HS-27A (cell line): ENCODE measurements at places on chromosomes 2 and 18.
A peak's percentile ranks its signal among the peaks of the same experiment; 100 is the strongest.

DNA sequence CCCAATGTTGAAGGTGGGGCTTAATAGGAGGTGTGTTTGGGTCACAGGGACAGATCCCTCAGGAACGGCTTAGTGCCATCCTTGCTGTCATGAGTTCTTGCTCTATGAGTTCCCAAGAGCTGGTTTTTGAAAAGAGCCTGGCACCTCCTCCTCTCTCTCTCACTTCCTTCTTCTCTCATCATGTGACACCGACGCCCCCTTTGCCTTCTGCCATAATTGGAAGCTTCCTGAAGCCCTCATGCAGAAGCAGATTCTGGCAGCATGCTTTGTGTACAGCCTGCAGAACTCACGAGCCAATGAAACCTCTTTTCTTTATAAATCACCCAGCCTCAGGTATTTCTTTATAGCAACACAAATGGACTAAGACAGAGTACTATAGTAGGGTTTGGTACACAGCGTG is 100.4 kb upstream of the SH3BP4 start:
- DNase-seq = no peak

DNA sequence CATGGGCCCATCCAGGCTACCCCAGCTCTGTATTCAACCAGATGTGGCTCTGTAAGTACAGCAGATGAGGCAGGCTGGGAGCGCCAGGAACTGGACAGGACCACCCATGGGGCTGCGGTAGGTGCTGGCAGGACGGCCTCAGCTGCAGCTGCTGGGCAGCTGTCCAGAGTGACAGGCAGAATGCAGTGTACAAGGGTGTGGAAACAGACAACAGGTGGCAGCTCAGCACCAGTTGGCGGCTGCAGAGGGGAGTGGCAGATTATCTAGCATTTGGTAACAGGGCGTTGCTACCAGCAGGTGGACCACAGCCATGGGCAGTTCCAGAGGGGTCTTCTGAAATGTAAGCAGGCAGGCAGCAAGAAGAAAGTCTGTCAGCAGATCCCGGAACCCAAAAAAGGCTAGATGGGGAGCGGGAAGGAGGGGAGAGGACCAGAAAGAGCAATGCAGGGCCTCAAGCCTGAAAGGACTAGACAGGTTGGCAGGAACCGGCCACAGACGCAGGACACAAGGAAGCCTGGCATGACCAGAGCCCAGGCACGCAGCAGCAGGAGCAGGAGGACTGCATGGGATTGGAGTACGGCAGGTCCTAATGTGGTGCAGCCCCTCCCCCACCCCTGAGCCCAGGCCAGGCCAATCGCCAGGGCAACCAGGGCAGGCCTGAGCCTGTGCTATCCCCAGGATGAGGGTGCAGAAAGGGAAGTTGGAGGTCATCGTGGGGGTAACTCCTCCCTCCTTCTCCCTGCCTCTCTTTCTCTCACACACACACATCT is 24.7 kb downstream of the PKDCC start:
- no peak for DNase-seq

DNA sequence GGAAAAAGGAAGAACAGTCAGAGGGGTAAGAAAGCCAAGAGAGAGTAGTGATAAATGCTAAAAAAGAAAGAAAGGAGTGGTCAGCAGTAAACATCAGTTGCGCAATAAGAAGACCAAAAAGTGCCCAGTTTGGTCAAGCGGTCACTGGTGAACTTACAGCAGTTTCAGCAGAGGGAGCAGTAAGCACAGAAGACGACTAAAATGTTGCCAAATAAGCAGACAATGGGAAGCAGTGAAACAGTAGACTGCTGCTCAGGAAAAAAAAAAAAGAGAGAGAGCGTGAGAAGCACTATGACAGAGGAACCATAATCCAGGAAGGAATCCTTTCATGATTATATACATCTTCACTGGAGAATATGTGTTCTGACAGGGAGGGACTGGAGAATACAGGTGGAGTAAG is 45.8 kb downstream of the DNAJC10 start:
- DNase-seq = no peak

DNA sequence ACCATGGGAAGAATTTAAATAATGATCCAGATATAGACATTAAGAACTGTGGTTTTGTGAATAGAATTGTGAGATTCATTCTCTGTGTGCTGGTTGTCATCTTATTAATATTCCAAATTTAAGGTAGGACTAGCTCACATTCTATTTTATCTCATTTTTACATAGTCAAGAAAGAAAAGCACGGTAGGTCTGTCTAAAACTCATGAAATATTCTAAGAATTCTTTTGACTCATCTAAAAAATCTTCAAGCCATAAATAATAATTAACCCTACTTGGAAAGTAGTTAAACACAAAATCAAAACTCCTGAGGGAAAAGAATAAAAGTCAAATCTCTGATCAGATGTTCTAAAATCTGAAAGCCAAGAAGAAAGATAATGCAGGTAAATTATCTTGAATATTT is 388.8 kb upstream of the CHAC2 start:
- no peak for DNase-seq

GRCh38 chr18:46731316-46731715 is 25.5 kb downstream of the ST8SIA5 start:
- no peak for DNase-seq

GRCh38 chr2:179311101-179311500 is 46.5 kb upstream of the SESTD1 start:
- no peak for DNase-seq

DNA sequence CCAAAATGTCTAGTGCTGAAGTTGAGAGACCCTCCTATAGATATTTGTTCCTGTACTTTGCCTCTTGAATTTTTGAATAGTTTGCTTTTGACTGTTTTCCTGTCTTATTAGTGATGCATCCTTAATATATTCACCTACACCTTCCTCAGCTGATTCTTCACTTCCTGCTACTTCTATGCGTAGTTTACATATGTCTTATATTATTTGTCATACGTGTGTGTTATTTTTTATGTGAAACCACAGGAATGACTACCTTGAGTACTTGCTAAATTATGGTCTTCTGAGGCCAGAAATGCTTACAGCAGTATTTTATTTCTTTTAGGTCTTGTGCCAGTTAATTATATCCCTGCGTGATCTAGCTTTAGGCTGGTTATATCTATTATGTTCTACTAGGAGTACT is 9.9 kb downstream of the UBE2E3 start:
- DNase-seq = no peak

GRCh38 chr18:10050956-10051355 is 137.1 kb downstream of the VAPA start:
- no peak for DNase-seq

DNA sequence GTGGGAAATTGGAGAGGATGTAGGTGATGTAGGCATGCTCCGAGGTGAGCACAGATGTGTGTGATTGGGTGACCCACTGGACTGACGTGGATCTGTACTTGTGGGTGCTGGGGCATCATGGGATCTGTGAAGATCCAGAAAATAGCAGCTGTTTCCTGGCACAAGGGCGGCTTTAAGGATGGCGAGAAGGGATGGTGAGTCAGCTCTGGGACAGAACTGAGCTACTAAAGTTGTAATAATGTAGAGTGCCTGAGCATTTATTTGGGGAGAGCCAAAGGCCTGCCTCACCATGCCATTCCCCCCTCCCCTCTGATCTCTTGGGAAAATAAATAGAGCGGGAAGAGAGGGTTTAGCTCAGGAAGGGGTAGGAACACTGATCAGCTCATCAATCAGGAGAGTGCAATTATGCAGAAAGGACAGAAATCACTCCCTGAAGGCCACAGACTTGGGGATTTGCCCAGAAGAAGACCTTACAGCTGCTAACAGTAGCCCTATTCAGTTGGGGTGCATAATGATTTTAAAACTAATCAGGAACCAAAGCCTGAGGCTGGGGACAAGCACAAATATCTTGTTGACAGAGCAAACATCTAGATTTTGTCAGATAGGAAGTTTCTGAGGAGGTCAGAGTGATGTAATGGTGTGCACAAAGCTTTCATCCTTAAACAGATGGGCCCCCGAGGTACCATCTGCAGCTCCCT is 30.3 kb downstream of the TANC1 start:
- no peak for DNase-seq

DNA sequence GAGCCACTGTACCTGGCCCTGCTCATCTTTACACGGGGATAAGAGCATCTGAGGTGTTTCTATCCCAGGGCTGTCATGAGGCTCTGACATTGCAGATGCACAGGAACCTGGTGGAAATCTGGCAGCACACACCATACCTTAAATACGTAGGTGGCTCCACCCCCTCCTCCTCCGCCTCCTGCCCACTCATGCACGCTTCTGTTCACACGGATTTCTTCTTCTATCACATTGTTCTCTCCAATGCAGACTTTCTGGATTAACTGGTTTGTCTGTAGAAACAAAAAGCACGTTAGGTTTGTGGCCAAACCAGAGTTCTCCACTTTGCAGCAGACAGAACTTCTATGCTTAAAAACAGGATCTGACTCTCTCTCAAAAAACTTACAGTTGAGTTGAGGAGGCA is 118.2 kb downstream of the CLIP4 start:
- DNase-seq = no peak

DNA sequence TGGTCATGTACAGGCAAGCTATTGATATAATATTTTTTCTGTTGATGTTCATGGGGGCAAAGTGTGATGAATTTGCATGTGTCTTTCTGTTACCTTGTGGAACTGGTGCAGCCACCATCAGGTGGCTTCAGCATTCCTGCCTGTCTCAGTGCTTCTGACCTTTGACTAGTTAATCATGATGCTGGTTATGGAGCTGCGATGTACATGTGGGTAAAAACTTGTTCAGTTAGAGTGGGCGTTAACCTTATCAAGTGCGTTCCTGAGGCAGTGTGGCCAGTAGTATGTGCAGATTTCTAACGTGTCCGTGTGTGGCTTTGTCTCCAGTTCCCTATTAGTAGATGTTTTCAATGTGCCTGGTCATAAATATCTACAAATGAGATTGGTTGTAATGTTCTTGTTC is 127.4 kb upstream of the ZSWIM2 start:
- DNase-seq = no peak

DNA sequence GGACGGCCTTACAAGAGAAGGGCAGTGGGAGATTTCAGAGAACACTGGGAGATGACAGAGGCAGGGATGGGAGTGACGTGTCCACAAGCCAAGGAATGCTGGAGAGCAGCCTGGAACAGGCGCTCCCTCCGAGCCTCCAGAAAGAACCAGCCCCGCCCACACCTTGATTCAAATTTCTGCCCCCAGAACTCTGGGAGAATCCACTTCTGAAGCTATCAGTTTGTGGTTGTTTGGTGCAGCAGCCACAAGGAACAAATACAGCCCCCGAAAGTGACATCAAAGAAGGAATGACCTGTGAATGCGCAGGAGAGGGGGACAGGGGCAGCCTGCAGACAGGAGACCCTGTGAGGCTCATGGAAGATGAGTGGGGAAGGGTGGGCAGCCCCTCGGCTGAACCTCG is 67.3 kb downstream of the TWIST2 start:
- DNase-seq = no peak

- no peak for DNase-seq
Measured at GRCh38 chr2:180787330-180787729, 193.1 kb upstream of the UBE2E3 start.

- DNase-seq = no peak
Measured at GRCh38 chr2:69718338-69718965, 23.5 kb upstream of the ANXA4 start.

- DNase-seq = no peak
Measured at GRCh38 chr2:178836807-178837206, 29.6 kb upstream of the TTN start.

DNA sequence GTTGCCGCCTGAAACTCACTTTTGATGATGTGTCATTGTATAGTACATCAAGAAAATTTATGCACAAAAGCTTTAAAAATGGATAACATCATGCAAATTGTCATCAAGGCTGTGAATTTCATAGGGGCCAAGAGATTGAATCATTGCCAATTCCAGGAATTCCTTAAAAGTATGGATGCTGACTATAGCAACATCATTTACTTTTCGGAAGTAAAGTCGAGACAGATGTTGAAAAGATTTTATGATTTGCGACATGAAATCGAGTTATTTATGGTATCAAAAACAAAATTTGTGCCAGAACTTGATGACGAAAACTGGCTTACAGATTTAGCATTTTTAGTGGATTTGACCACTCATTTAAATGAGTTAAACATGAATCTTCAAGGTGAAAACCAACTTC is 56.3 kb downstream of the ASB1 start:
- DNase-seq = no peak

- DNase-seq = peak; percentile 30
Measured at GRCh38 chr2:202721621-202722020, 86.9 kb downstream of the FAM117B start.

- DNase-seq = no peak
Measured at GRCh38 chr2:233349005-233349998, 5.0 kb upstream of the DGKD start.

GRCh38 chr2:215269397-215270117 is 42.3 kb upstream of the ATIC start:
- no peak for DNase-seq

GRCh38 chr2:214899751-214900150 is 90.3 kb upstream of the BARD1 start:
- DNase-seq = no peak

GRCh38 chr2:61924895-61925663 is 19.6 kb downstream of the COMMD1 start:
- no peak for DNase-seq

DNA sequence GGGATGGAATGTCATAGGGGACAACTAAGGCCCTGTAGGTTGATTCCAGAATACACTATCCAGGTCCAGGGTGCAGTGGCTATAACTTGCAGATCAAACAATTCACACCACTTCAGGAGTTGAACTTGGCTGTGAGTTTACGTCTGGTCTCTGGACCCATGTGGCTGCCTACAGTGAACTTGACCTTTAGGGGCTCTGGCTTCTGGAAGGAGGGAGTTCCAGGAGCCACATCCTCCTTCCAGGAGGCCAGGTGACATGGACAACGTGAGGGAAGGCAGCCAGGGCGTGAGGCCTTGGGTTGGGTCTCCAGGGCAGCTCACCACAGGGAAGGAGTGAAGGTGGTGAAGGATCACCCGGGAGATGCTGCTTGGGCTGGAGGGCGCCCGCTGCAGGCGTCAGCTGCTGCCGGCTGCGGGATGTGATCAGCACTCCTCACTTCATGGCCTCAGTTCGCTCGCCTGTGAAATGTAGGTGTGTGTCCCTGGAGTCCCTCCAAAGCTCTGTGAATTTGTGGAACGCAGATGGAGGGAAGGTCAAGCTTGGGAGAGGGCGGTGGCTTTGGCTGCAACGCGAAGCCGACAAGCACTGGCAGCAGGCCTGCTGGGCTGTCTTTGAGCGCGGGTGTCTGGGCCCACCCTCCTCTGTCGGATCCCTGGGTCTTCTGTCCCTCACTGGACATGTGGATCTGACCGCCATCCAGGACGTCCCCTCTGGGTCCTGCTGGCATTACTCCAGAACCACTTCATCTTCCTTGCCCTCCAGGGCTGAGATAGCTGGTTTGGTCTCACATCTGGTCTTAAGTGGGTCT is 146.5 kb downstream of the GLI2 start:
- DNase-seq = no peak

GRCh38 chr2:197310987-197311420 is 424 bp upstream of the ANKRD44 start:
- no peak for DNase-seq
